Thoracic aorta (tissue), 2 donors: ENCODE measurements at places on chromosomes 4 and X. TPM values are rescaled to one million over a fixed set of nuclear protein-coding genes. Genes with fewer than 3 reads are reported as not detected.

TRO gene
- total RNA-seq = 131 TPM

- DNase-seq = no peak
These were observed 352.0 kb upstream of the GALNTL6 start for GRCh38 chr4:171461191-171461590.

- DNase-seq = no peak
These were observed 53.1 kb downstream of the EFNB1 start for GRCh38 chrX:68881911-68882310.

DNA sequence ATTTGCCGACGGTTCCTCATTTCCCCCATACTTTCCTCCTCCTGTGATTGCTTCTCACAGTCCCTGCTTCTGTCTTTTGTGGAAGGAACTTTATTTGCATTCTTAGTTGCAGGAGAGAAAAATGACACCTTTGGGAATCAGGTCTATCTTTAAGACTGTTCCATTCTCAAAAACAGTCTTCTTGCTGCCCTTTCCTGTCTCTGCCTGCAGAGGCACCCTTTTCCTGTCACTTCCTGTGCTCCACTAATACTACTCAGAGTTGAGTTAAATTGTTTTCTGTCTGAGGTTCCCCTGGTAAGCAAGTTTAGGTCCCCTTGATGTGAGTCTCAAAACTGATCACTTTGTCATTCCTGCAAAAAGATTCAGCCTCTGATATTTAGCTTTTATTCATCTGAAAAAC lies 208.8 kb upstream of the CLNK start:
- no peak for DNase-seq
